ENCODE measurements at places on chromosomes 4 and X. TPM values are rescaled to one million over a fixed set of nuclear protein-coding genes. Genes with fewer than 3 reads are reported as not detected.

DNA sequence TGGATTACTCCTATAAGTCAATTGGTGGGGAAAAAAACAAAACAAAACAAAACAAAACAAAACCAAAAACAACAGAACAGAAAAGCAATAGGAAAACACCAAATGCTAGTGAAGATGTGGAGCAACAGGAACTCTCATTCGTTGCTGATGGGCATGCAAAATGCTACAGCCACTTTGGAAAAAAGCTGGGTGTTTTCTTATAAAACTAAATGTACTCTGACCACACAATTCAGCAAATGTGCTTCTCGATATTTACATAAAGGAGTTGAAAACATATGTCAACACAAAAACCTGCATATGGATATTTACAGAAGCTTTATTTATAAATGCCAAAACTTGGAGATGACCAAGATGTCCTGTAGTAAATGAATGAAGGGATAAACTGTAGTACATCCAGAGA, 703.6 kb upstream of the FAM241A start:
- DNase-seq = no peak

DNA sequence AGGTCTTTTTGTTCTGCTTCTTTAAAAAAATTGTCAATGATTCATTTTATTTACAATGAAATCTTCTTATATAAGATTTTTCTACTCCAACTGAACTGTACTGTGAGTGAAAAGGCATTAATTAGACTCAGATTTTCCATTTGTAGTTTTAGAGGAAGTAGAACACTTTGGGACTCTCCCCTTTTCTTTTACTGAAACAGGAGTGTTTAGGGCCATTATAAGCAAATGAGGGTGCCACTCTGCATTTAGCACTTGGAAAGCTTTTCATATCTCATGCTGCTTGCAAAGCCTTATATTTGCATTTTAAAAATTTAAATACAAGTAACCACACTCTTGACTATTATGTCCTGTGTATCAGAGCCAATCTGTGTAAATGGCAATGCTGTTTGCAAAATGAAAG, 584.3 kb downstream of the KLHL13 start:
- no peak for DNase-seq

DNA sequence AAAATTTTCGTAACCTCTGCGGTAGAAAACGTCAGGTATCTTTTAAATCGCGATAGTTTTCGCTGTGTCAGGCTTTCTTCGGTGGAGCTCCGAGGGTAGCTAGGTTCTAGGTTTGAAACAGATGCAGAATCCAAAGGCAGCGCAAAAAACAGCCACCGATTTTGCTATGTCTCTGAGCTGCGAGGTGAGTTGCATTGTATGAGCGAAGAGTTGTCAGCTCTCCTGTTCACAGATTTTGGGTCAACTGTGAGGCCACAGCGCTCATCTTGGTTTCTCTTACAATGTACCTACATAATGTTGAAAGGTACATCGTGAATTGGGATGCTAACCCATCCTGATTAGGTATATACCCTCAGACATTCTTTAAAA, 486 bp downstream of the CLCN3 start:
- DNase-seq = peak; percentile 49

MMAA gene
- total RNA-seq = 20.8 TPM

CAPN6 gene
- not detected for total RNA-seq

- no peak for DNase-seq
These were observed 85.1 kb downstream of the PDGFC start for GRCh38 chr4:156886481-156886880.

CXCL3 gene
- total RNA-seq = not detected

SMIM10L2A gene
- total RNA-seq = 0.25 TPM

DNA sequence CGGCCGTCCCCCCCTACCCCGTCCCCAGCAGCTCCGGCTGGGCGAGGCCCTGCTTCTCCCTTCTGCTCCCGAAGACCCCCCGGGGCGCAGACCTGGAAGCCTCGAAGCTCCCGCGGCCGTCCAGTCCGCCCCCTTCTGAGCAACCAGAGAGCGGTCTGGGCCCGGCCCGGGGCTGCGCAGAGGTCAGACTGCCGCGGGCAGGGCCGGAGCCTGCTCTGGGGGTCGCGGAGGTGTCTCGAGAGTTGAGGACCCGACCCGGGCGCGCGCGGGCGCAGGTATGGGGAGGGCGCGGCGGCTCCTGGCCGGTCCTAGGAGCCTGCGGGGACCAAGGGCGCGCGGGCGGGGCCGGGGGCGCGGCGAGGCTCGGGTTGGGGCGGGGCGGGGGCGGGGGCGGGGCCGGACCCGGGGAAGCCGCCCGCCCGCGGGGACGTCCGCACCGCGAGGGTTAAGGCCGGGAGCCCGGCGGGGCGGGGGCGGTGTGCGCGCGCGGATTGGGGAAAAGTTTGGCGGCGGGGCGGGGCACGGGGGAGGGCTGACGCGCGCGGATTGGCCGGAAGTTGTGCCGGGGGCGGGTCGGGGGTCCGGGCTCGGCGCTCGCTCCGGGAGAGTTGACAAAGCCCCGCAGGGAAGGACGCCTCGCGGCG, at the start of gene FGFRL1:
TSS of gene FGFRL1 (plus strand) at position 605 of the 644 bp plus-strand sequence. CDS start 860 bp downstream, outside the sequence.
- DNase-seq = peak; percentile 97

SMPX gene
- not detected for total RNA-seq

GRCh38 chrX:150868625-150869024, 29.8 kb downstream of the CD99L2 start:
- no peak for DNase-seq

DNA sequence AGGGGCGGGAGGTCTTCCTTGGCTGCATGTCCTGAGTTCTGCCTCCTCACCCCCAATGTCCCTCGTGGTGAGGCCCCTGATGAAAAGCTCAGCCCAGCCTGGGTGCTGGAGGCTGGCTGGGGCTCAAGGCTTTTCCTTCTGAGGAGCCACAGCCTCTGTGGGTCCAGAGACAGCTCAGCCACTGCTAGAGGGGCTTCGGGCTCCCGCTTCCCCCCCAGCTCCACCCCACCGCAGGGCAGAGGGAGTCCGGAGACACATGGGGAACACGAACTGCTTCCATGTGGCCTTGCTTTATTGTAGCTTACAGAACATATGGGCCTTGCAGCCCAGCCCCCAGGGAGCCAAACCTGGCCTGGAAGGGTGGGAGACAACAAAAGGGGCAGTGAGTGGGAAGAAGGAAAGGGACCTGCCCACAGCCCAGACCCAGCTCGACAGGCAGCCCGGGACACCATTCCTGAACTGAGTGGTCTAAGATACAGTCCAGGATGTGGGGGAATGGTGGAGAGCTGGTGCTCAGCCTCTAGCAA, 89.9 kb upstream of the NKX1-1 start:
- DNase-seq = no peak

ALAS2 gene
- not detected for total RNA-seq

DNA sequence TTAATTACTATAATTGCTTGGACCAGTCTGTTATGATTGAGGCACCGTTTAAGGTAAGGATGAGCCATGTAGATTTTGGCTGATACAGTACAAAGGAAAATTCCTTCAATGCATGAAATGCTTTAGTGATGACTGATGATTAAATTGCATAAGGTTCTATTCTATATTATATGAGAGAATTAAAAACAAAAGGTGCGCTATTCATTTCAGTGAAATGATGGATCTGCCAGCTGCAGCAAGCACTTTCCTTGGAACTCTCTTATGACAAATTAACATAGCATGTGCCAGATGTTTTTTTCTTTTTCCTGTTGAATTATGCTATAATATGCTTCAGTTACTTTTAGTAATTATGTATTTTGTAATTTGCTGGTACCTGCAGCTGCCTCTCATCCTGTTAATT, 98.5 kb downstream of the JADE1 start:
- no peak for DNase-seq

IL2RG gene
- 342 TPM for total RNA-seq

- no peak for DNase-seq
These were observed 107.2 kb upstream of the NALF2 start for GRCh38 chrX:69396916-69397315.
